Tibial nerve (tissue), 4 donors: ENCODE measurements at places on chromosomes 16 and 17.

GRCh38 chr16:27725236-27726000 is 175.5 kb downstream of the KATNIP start:
- no peak for DNase-seq

DNA sequence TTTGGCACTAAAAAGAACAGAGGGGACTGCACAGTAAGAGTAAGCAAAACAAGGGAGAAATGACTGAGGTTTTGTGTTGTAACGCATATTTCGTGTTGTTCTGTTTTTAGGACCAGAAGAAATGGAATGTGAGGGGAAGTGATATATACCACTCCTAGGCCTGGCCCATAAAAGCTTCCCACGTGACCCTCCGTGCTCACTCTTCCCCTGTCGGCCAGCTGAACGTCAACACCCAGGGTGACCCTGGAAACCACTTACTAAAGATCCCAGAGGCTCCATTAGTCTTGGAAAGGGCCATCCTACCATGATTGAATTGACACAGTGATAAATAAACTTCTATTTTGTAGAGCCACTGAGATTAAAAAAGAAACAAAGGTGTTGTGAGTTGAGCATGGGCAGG is 79.8 kb downstream of the HELZ start:
- peak; percentile 31 for DNase-seq

GRCh38 chr17:17684906-17685774 is 3.9 kb downstream of the RAI1 start:
- DNase-seq, result no peak

DNA sequence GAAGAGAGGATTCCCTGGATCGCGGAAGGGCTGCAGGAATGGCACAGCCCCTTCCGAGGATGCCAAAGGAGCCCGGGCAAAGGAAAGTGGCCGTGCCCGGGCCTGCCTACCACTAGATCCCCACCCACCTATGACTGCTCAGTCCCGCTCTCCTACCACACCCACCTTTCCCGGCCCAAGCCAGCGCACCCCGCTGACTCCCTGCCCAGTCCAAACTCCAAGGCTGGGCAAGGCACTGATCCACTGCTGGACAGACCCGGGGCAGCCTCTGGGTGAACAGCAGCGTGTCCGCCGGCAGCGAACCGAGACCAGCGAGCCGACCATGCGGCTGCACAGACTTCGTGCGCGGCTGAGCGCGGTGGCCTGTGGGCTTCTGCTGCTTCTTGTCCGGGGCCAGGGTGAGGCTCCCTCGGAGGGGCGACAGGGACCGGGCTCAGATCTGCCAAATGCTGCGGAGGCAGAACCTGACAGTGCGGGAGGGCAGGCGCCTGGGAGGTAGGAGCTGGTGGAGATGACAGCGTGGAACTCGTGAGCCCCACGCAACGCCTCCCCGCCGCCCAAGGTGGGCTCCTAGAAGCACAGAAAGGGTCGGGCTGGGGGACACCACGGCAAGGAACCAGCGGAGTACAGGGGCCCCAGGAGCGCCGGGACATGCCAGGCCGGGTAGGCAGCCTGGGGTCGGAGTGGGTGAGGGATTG is at the start of gene CES2:
Gene CES2, plus strand, starts transcription at position 203 of the 698 bp plus-strand sequence. Its CDS starts 120 bp downstream, at position 323.
- no peak for DNase-seq

DNA sequence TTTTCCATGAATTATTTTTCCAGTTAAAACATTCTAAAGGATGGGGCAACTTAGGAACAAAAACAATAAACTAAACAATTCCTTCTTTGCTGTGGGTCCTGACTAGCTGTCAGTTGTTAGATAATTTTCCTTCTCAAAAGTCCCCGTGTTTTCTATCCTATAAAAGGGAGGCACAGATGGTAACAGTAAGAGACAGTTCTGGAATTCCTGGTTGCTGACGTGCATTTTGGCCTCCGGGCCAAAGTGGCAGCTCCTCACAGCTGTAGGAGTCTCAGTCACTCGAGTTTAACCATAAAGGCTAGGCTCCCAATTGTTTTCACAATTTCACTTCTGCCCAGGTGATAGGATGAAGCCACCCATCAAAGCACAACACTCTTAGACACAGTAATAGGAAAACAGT is 77.0 kb upstream of the ZNF423 start:
- no peak for DNase-seq

DNA sequence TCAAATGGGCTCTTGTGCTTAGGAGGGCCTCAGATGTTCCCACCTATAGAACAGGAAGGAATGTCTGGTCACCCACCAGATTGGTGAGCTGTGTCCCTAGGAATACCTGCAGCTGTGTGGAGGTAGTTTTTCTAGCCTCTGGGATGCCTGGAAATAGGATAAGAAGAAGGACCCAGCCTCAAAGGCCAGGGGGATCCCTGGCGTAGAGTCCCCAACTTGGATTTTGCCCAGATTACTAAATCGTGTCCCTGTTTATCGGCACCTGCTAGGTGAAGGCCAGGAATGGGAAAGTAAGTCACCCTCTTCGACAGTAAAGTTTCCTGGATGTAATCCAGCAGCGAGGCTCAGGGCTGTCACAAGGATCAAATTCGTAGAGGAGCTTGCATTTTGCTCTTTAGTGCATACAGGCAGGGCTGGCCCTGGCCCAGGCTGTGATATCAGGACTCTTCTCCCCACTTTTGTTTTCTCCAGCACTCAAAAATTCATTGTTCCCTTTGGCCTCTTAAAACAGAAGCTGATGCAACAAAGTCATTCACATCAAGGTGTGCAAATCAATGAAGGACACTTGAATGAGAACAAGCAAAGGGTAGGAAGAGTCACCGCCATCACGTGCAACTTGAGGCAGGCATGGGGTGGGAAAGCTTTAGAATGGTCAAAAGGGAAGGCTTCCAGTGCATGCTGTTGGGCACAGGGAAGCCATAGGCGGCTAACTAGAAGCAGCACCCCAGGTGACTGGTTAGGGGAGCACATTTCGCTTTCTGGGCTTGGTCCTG is 7.5 kb downstream of the SLC13A2 start:
- DNase-seq, result no peak

DNA sequence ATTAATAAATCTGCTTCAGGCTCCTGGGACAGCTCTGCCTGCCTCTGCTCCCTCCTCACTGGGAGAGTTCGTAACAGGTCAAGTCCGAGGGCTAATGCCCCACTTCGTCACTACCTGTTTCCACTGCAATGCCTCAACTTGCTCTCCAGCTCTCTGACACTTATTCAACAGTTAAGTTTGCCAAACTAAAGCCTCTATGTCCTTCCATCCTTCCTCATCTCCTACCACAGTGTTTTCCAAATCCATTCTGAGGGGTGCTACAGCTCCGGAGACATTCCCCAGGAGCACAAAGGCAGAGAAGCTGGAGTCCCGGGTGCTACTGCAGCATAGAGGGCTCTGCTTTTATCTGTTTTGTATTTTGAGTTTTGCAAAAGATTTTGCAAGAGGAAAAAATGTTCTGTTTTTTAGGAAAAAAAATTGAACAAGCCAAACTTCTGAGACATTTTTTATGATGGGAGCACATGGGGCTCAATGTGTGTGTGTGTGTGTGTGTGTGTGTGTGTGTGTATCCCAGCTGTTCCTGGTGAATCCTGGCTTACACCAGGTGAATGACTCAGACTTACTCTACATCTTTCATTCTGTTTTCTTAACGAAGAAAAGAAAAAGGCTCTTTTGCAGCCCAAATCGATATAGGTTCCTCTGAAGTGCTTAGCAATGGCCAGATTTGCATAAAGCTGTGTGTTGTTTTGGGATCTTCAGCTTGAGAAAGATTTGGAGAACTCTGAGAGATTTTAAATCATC is 46.1 kb upstream of the MYOCD start:
- DNase-seq, result no peak

DNA sequence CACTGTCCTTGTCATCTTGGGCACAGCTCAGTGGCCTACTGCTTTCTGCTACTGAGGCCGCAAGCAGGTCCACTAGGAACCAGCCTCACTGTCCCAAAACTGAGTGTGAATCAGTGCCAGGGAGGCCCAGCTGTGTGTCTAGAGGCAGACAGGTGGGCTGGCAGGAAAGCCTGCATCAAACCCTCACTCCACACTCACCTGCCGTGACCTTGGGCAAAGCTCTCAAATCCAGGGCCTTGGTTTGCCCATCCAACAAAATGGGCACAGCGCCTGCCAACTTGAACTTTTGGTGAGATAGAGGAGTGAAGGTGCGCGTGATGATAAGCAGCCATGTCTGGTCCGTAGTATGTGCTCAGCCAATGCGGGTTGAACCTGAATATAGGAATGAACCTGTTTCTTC is 14.8 kb downstream of the ATP2C2 start:
- no peak for DNase-seq

DNA sequence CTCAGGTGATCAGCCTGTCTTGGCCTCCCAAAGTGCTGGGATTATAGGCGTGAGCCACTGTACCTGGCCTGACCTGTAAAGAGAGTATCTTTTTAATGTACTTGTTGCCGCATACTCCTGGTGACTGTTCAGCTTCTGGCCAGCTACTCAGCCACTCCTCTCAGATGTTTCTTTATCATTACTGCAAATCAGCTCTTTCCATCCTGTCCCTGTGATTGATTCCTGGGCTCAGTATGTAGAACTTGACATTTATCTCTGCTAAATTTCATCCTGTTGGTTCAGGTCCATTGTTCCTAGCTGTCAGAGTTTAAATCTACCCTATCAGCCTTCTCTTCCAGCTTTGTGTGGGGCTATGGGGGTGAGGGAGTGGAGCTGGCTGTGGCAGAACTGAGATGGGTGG is 211.5 kb upstream of the ASIC2 start:
- no peak for DNase-seq

DNA sequence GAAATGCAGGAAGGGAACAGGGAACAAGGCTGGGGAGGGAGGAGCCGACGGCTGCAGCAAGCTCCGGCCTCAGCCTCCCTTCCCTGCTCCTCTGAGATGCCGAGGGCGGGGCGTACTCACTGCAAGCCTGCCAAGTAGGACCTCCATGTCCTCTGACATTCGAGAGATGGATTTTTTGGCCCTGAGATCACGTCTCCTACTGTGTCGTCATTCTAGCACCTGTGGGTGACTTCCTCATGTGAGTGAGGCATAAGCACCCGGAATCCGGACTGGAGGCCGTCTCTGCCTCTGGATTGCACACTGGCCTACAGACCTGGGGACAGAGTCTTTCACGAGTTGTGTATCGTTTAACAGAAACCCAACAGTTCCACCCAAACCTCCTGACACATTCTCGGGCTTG is 14.5 kb downstream of the MRM3 start:
- DNase-seq, result no peak

DNA sequence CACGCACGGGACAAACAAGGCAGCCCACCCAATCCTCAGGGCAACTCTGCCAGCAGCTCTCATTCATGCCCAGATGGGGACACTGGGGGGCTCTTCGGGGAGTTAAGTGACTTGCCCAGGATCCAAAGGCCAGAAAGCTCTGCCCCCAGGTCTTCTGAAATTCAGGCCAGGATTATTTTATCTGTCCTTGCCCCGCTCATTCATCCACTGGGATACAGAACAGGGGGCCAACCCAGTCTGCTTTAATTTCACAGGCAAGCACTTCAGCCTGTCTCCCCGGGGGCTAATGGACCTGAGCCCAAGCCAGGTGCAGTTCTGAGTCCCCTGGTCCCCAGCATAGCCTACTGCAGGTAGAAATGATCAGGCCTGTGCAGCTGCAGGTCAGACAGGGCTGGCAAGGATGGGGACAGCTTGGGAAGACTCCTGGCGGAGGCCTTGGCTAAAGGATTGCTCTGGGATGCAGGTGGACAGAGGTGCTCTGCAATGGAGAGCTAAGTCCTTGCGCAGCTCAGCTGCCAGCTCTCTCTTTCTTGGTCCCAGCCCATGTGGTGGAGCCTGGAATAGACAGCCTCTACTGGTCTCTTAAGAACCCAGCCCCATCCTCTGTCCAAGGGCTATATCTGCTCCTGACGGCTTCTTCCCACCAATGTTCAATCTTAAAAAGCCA is 766 bp upstream of the B3GNT9 start:
- DNase-seq, result no peak

DNA sequence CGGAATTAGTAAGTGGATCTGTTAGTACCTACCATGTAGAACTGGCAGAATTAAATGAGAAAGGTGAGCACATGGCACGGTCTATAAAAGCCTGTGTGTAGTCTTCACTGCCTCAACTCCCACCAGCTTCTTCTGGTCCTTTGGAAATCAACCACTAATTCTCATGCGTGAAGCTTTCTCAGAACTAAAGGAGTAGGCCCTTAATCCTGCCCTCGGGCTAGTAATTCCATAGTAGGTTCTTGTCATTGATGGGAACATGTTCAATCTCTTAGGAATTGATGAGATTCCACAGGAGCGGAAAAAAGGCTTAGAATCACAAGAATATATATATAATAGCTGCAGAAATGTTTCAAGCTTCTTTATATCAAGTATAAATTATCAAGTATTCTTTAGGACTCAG is 21.7 kb downstream of the CDR2 start:
- DNase-seq, result no peak

- no peak for DNase-seq
Measured at GRCh38 chr16:23570992-23571632, 13.6 kb downstream of the UBFD1 start.

GRCh38 chr17:47719411-47720152 is 13.5 kb upstream of the TBX21 start:
- no peak for DNase-seq

GRCh38 chr16:11583166-11583565 is 3.6 kb downstream of the LITAF start:
- DNase-seq, result no peak

- DNase-seq, result peak; percentile 84
Measured at GRCh38 chr17:41579484-41580243, 7.0 kb downstream of the KRT14 start.

GRCh38 chr17:43694081-43694870 is 32.6 kb upstream of the MEOX1 start:
- DNase-seq, result peak; percentile 84

DNA sequence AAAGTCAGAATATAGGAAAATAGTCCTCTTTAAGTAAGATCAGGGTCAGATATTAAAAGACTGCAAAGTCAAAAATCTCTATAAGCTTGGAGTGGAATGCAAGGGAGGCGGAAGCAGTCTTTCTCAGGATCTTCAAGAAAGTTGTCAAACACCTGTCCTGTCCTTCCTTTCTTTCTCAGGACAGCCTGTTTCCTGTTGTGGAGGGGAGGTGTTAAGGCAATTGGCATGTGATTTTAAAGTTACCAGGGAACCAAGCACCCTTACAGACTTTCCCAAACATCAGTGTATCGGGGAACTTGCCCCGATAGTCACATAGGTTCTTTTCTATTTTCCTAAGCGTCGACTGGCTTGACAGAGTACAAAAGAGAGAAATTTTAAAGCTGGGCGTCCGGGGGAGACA is 2.1 kb downstream of the ATP5PD start:
- DNase-seq, result no peak
